ENCODE measurements at places on chromosomes 12 and 14.
A peak's percentile ranks its signal among the peaks of the same experiment; 100 is the strongest.

DNA sequence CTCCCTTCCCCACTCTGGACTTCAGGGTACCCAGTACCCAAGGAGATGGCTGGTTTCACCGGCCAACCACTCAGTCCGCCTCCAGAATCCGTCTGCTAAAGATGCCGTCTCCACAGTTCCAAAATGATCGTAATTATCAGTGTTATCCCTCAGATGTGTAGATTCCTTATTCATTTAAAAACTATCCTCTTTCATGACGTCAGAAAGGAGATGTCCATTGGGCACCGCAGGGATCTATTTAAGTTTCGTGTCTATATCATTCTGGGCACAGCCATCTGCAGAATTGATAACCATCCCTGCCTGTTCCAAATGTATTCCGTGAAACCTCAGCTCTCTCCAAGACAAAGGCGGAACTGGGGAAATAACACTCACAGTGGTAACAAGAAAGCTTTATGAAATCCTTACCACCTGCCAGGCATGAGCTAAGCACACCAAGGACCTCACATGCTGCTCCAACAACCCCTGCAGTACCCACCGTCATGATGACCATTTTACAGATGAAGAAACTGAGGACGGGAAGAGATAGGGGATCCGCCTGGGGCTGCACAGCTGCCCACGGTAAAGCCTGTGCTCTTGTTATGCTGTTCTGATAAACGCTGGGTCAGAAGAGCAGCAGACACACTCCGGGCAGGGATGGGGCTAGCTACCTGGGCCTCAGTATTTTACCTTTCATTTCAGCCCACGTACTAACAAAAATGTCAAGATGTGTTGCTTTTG lies 90.0 kb downstream of the BCL11B start:
- DNase-seq, result no peak

DNA sequence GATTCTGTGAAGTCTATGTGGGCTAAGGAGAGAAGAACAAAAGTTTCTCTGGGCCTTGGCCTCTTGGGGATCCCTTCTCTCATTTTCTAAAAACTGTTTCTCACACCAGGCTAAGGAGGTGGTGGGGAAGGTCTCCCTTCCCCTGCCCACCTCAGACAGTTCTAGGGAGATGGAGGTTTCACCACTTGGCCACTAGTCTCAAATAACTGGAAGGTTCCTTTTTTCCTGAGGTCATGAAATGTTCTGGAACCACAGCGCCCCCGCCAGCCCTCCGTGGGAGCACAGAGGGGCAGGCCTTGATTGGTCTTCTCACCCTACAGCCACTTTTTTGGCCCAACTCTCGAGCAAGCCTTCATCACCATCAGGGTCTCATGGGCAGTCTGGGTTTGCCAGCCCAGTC lies 12.6 kb downstream of the C12orf43 start:
- no peak for DNase-seq

GRCh38 chr12:44847888-44848702 lies 28.0 kb downstream of the NELL2 start:
- DNase-seq, result peak; percentile 26

GRCh38 chr12:11059784-11060183 lies 2.3 kb downstream of the TAS2R46 start:
- DNase-seq, result no peak

DNA sequence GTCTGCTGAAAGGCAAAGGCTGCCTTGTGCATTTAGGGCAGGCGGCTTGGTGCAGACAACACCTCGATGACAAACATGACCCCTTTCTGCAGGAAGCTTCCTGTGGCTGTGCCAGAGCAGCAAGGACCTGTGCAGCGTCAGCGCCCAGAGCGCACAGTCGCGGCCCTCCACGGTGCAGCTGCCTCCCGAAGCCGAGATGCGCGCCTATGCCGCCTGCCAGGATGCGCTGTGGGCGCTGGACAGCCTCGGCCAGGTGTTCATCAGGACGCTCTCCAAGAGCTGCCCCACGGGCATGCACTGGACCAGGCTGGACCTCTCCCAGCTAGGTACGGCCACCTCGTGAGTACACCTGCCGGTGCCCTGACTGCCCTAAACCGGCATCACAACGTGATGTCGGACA lies 57.3 kb downstream of the ANKRD9 start:
- no peak for DNase-seq

DNA sequence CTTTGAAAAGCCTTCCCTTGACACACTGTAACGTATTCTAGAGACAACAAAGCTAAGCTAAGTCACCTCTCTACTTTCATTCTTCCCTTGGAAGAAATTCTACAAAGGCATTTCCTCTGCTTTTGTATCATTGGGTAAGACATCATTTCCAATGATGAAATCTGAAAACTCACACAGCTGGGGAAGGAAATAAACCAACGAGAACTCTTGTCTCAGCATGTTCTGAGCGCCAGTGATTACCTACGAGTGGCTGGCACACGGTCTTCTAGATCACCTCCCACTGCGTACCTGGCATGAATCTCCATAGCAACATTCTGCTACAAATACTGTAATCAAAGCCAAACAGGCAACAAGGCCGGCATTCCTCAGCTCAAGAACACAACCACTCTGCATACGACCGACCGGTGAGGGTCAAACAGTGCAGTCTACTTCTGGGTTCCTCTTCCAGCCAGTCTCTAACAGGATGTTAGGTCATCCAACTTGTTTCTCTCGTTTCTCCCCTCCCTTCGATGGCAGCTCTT lies 7.6 kb downstream of the VPS37B start:
- DNase-seq, result no peak

DNA sequence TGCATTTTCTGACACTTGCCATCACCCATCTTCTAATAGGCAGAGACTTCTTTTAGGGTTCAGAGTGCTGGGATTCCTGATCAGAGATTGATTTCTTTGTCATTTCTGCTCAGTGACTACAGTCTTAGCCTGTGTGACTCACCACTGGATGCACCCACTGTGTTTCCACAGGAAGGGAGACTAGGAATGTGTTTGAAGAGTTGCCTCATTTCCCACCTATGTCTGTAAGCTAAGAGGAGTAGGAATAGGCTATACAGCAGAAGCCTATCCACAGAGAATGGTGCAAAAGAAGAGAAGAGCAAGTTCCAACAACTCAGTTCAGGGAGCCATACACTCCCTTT lies 60.2 kb upstream of the ACTN1 start:
- DNase-seq, result no peak

DNA sequence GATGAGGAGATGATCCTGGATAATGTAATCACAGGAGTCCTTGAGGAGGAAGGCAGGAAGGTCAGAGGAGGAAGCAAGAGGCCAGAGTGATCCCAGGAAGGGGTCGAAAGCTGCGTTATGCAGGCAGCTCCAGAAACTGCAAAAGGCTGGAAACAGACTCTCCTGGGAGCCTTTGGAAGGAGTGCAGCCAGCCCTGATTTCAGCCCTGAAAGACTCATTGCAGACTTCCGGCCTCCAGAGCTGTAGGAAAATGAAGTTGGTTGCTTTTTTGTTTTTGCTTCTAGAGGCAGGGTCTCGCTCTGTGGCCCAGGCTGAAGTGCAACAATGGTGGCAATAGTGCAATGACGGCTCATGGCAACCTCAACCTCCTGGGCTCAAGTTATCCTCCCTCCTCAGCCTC lies 44.6 kb upstream of the FZD10 start:
- DNase-seq, result no peak

DNA sequence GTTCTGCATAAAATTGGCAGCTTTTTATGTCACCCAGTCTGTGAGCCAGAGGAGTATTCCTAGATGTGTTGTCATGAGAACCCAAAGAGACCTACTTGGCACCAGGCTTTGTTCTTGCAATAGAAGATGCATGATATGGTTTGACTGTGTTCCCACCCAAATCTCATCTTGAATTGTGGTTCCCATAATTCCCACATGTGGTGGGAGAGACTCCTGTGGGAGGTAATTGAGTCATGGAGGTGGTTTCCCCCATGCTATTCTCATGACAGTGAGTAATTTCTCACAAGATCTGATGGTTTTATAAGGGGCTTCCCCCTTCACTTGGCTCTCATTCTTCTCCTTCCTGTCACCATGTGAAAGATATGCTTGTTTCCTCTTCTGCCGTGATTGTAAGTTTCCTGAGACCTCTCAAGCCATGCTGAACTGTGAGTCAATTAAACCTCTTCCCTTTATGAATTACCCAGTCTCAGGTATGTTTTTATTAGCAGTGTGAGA lies 572.0 kb upstream of the ATP2B1 start:
- DNase-seq, result no peak

GRCh38 chr14:68781161-68782021 lies 11.5 kb downstream of the ZFP36L1 start:
- DNase-seq, result no peak

DNA sequence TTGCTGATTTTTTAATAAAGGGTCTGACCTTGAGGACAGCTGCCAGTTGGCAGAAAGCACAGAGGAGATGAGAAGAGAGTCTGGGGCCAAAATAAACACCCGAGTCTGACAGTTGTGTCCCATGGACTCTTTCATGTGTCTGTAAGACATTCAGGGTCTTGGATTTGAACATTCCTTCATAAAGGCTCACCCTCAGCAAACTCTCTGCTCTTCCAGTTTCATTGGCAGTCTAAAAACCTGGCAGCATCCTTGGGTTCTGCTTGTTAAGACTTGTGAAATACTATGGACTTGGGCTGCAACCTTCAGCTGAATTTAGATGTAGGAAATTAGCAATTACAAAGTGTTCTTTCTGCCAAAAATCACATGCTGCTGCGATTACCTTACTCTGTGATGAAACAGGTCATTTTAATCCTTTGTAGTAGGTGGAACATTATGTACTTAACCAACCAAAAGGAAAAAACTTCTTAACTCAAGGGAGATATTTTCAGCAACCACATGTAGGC lies 32.0 kb upstream of the LMNTD1 start:
- no peak for DNase-seq

DNA sequence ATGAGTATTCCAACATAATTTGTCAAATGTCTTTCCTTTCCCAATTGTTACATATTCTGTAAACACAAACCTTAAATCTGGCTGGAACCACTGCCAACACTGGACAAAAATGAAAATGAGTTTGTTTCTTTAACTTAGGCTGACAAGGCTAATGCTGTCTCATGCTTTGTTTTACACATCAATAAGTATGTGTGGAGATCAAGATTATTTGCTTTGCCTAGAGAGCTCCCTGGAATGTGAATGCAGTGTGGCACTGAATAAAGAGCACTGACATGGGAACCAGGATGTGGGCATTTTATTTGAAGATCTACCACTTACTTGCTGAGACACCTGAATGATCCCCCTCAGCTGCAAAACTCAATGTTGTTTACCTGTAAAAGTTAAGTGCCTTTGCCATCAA lies 61.7 kb downstream of the RALGAPA1 start:
- DNase-seq, result no peak

GRCh38 chr12:26798023-26798422 lies 35.0 kb downstream of the ITPR2 start:
- no peak for DNase-seq

DNA sequence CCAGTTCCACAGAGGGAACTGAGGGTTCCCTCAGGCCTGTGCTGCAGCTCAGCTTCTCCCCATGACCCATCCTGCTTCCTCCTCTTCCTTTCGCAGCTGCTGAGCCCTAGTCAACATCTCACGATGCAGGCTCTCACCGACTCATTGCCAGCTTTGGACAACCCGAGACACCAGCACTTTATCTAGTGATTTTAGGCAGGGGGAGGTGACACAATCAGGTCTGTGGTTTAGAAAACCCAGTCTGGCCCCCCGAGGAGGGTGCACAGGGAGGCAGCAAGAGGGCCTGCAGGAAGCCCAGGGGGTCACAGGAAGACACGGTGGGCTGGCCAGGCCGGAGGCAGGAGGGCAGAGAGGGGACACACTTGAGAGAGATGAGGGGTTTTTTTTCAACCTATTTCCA lies 35.4 kb downstream of the DIO3 start:
- DNase-seq, result no peak

- no peak for DNase-seq
Measured at GRCh38 chr14:76093077-76093476, 58.6 kb upstream of the GPATCH2L start.

GRCh38 chr14:41824441-41824840 lies 217.8 kb downstream of the LRFN5 start:
- no peak for DNase-seq

DNA sequence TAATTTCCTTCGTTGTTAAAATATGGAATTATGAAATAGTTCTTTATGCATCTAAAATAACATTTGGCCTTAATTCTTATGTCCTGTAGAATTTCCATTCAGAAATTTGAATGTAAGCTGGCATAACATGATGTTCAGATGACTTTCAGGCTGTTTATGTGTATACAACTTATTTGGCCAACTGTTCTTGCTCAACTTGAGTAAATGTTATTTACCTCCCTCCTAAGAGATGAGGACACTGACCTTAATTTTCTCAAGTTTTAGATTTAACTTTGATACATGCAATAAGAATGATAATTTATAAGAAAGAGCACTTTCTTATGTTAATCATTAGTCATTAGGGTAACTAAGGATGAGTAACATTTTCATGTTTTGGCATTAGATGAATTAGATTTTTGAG lies 365.4 kb downstream of the AEBP2 start:
- no peak for DNase-seq

- DNase-seq, result no peak
Measured at GRCh38 chr12:102497743-102498142, 17.4 kb upstream of the IGF1 start.

DNA sequence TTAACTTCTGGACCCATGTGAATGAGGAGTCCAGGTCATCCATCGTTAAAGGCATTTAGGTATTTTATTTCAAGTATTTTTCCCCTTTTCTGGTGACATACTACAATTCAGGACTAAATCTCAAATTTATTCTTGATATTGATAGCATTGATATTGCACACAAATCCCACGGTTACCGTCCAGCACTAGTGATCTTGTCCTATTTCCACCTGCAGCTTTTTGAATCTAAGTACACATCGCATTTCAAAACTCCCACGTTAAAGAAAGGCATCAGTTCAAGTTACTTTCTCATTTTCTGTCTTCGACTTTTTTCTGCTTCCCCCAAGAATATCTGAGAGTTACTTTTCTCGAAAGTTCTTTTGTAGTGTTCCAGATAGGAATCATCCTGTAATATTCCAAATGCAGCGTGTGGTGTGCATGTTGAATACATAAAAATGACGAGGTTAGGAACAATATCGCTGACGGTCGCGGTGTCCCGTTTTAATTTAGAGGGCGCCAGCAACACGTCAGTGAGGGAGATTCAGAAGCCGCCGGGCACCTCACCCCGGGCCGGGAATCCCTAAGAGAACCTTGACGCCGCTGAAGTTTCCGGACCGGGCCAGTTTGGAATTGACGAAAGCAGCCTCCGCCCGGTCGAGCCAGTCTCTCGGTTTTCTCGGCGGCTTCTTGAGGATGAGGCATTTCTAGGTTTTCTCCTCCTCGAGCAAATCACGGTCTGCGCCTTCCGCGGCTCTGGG lies 569 bp upstream of the RGS6 start:
- no peak for DNase-seq

- no peak for DNase-seq
Measured at GRCh38 chr14:71061458-71061857, 154.2 kb downstream of the PCNX1 start.

GRCh38 chr14:48792376-48793024 lies 793.7 kb downstream of the RPS29 start:
- no peak for DNase-seq

GRCh38 chr14:101903111-101903561 lies 61.2 kb upstream of the DYNC1H1 start:
- DNase-seq, result no peak

DNA sequence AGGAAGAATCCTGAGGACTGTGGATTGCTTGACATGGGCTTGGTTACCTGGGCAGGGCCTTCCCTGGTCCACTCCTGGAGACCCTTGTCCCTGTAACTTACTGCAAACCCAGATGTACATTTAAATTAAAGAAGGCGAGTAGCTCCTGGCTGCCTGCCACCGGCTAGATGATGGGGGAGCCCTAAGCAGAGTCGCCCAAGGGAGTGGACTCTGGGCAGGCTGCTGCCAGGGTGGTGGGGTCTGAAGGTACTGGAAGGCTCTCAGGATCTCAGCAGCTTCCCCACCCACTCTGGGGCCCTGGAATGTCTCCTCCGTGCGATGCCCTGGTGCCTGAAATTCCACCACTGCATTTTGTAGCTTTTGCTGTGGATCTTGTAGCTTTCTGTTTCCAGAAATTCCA lies 74.7 kb downstream of the FBXL14 start:
- DNase-seq, result no peak

Measured in activated T-helper 1 cell treated with anti-CD3 and anti-CD28 coated beads, Interleukin-2, amount 50 U/mL, for 16 hours (primary cell).